WERI-Rb-1 (cell line): ENCODE measurements at places on chromosomes 4 and X.

DNA sequence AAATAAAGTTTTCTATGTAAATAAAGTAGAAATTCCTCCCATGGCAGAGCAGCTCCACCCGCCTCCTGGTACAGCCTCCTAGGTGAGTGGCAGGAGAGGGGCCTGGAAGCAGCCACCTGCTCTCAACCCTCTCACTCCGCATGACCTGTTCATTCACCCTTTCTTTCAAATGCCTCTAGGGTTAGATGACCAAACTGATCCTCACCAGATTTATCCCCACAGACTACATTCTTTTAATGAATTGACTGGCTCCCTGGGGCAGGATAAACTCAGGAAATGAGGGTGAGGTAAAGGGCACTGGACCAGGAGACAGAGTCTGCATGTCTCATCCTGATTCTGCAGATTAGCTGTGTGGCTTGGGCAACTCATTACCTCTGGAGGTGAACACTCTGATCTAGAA is 32.6 kb upstream of the NKX6-1 start:
- peak; percentile 43 for DNase-seq

DNA sequence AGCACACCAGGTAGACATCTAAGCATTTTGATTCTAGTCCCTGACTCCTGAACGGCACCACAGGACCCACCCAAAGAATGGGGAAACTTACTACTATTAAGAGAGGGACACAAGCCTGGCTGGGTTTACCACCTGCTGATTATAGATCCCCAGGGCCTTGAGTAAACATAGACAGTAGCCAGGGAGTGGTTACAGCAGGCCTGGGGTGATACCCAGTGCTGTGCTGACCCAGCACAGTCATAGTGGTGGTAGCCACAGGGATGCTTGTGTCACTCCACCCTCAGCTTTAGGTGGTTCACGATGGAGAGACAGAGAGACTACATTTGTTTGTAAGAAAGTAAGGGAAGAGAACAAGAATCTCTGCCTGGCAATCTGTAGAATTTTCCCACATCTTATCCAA is 11.7 kb downstream of the CYSLTR1 start:
- DNase-seq = no peak

DNA sequence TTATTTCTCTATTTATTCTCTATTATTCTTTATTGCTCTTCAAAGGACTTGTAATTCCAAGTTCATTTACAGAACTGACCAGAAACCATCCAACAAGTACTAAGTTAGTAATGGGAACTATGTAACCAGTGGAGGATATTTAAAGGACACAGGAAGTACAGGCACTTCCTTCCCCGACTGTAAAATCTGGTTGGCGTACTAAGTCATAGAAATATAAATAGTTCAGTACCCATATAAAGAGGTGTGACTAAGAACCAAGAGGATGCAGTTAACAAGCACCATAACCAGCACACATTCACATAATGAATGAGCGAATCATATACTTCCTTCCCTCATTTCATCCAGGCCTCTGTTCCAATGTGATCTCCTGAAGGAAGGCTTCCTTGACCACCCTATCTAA is 3.6 kb upstream of the EIF4E start:
- DNase-seq = no peak

DNA sequence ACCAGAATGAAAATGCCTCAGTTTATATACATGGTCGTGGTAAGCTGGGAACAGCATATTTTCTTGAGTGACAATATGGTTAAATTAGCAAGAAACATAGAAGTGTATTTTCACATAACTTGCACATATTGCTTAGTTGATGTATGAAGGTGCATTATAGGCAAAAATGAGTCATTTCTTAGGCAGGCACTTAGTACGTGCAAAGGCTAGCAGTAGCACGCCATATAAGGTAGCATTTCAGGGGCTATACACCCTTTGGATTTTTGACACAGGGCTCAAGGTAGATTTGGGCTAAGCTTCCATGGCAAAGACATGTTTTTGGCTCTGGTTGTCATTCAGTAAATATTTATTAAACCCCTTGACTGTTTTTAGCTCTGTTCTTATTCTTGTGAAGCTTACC is 33.1 kb downstream of the PCDH7 start:
- DNase-seq = no peak

- no peak for DNase-seq
Measured at GRCh38 chr4:42480717-42481116, 83.4 kb downstream of the SHISA3 start.

DNA sequence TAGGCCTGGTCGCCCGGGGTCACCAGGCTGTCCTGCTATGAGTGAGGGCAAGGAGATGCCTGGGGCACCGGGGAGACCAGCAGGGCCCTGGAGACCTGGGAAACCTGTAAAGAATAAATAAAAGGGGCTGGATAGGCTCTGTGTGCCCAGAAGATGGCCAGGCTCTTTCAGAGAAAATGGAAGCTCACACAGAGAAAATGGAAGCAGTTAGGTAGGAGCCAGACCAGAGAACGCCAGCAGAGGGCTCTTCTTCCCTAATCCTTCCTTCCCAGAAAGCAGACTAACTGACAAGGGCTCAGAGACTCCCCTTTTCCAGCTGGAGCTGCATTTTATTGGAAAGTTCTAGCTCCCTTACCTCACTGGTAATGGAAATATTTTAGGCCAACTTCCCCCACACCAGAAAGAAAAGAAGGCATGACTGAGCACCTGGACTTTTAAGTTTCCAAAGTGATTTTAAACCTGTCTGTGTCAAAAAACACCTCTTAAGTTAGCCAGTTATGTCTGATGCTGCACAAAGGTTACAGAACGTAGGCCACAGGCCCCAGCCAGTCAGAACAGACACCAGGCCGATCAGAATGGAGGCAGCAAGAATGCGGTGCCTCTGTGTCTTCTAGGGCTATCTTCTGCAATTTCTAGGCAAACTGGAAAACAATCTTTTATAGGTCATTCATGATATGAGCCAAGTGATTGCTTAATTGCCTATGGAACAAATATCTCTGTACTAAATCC is 74.0 kb downstream of the ATG4A start:
- DNase-seq = peak; percentile 10

- DNase-seq = no peak
Measured at GRCh38 chr4:2827874-2828751, 15.5 kb upstream of the ADD1 start.

DNA sequence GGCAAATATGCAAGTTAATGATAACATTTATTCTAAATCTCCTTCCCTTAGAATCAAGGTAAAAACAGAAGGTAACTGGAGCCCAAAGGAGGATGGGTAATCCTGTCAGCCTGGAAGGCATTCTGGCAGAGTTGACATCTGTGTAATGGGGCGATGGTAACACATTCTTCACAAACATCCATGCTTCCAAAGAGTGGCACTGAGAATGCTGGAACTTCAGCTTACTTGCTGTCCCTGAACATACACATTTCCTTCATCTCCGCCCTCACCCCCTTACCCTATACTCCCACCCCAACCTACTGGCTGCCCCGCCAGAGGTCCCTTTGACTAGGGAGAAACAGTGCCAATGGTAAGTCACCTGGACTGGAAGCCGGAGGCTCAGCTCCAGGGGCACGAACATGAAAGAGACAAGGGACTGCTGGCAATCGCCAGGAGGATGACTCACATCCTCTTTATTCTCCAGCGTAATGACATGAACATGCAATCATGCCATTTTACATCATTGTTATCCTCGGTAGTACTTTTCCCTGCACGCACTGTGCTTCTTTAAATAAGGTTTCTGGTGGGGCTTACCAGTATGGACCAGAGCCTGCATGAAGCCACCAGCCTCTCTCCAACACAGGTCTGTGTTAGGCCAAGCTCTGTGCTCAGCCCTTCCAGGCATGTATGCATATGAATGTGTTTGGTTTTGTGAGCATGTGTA is 694.2 kb upstream of the TENM3 start:
- no peak for DNase-seq

DNA sequence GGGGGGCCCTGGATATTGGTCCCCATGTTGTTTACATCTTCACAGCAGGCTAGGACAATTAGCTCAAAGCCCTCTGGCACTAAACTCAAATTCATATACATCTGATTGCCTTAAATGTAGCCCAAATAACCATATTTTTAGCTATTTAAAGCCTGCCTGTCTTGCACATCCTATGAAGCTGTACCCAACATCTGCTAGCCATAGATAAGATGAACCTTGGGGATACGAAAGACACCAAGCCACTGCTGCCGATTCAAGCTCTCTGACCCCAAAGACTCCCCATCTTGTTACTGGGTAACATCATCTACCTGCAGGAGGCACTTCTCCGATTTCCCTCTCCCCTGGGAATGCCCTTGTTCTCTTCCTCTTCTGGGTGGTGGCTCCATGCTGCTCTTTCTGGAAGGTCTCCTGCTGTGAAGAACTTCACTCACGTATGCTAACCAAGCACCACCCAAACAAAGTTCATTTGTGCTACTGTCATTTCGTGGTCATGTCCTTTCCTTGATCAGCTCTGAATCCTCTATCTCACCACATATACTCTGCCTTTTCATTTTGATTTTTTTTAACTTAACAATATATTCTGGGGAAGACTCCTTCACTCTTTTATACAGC is 107.7 kb upstream of the ATXN3L start:
- DNase-seq = no peak

DNA sequence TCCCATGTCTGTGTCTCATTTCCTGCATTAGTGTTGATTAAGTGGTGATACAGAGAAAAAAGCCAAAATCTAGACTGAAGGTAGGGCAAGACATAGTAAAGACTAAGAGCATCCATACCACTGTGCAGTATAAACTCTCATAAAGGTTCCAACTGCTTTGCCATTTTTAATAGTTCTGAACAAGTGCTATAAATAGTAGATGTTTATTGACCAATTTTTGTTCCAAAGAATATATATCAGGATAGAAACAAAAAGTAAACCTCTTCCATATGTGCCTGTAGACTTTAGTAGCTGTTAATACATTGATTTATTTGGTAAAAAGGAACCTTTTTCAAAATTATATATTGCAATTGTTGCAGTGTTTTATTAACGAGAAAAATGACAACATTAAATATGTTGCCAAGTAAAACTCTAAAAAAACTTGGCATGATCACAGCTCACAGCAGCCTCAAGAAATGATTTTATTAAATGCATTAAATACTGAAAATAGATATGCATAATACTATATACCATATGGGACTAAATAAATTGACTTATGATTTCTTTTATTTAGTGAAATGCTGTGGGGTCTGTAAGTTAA is 22.3 kb upstream of the AASDH start:
- no peak for DNase-seq

GRCh38 chr4:145930592-145930991 is 8.0 kb downstream of the ZNF827 start:
- no peak for DNase-seq

DNA sequence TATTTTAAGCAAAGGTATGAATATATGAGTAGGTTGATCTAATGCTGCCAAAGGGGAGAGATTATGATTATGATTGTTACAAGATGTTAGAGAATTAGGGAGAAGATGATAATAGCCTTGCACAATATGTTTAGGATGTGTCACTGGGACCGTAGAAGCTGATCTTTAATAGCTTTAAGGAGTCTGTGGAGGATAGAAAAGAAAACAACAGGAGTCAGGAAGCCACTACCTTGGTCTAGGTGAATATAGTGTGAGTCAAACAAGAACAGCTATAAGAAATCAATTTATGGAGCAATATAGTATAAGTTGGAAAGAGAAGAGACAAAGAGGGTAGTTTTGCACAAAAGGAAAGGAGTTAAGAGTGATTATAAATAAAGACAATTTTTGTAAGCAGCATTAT is 232.7 kb downstream of the FSTL5 start:
- DNase-seq = no peak

DNA sequence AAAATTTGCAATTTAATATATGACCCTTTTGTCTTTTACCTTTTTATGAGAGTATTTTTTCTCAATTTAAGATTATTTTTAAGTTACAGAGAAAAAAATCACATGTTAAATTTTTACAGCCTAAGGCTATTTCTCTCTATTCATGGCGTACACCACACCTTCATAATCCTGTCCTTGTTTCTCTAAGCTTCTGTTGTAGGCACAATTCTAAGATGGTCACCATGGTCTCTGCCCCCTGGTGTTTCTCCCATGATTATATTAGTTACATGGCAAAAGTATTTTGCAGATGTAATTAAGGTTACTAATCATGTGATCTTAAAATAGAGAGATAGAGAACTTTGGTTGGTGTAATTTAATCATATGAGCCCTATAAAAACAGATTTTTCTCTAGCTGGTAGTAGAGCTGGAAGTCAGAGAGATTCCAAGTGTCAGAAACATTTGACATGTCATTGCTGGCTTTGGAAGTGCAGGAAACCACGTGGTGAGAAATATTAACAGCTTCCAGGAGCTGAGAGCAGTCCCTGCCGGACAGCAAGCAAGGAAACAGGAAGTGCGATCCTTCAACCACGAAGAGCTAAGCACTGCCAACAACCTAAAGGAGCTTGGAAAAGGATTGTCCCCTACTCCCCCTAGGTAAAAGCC is 89.8 kb downstream of the EIF4E start:
- peak; percentile 55 for DNase-seq

DNA sequence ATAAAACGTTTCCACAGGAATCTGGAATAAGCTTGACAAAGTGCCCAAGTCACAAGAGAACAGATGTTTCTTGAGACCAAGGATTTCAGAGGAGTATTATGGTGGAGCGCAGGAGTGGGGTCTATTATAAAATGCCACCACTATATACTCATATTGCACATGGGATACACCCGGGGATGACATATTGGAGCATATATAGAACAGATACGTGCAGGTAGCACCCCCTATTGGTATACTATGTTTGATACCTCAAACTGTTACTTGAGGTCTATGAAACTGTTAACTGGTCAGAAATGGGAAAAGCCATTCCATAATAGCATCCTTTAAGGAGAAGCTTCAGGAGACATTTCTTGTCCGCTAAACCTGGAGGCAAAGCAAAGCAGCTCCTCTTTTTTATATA is 86.0 kb downstream of the PCYT1B start:
- DNase-seq = no peak

- no peak for DNase-seq
Measured at GRCh38 chr4:14247767-14248166, 620.2 kb upstream of the BOD1L1 start.

DNA sequence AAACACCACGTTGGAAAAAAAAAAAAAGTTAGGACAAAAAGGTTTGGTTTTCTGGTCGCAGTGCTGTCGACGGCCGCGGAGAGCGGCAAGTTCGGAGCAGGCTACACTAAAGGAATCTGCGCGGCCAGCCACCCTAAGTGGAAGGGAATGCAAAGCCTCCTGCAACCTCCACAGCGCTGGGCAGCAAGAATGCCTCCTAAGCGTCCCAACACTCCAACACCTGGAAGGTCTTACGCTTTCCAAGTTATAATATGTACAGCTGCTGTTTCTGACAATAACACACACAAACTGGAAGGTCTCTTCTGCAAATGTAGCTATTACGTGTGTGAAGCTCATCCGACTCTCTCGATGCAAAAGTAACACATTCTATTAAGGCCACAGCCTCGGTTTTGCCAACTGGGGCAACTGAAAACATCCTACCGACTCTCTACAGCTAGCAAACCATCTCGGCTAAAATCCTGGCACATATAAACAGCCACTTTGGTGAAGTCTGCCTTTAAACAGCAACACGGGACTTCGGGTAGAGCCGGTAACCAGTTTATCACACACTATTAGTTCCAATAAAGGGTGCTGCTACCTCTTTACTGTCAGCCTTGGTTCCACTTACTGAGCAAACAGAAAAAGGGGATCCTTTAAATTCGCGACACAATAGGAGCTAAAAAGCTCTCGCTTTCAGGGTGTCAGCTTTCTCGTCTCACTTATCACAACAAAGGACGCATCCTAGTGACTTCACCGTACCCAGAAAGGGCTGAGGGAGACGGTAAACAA is 895 bp downstream of the SMIM14 start:
- peak; percentile 60 for DNase-seq

GRCh38 chr4:128322986-128323385 is 35.4 kb upstream of the PGRMC2 start:
- DNase-seq = no peak
